Left renal pelvis (tissue), 4 donors: ENCODE measurements at places on chromosomes 6 and 20. TPM values are rescaled to one million over a fixed set of nuclear protein-coding genes. Genes with fewer than 3 reads are reported as not detected.

The SYTL3 gene
- polyA plus RNA-seq = 3.1 TPM

GRCh38 chr6:46044881-46045617 lies 29.4 kb upstream of the CLIC5 start:
- no peak for DNase-seq

DNA sequence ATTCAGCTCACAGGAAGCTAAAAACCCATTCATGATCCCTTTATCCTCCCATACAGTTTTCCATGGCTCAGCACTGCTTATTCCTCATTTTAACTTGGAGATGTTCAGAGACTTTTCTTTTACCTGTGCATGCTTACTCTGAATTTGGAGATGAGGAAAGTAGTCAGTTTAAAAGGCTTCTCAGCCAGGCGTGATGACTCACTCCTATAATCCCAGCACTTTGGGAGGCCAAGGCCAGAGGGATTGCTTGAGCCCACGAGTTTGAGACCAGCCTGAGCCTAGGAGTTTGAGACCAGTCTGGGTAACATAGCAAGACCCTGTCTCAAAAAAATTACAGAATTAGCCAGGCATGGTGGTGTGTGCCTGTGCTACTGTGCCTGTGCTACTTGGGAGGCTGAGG lies 30.3 kb upstream of the TMEM217 start:
- no peak for DNase-seq

The MYT1 gene
- polyA plus RNA-seq = 0.79 TPM

GRCh38 chr6:94894300-94894699 lies 683.0 kb upstream of the MANEA start:
- no peak for DNase-seq

DNA sequence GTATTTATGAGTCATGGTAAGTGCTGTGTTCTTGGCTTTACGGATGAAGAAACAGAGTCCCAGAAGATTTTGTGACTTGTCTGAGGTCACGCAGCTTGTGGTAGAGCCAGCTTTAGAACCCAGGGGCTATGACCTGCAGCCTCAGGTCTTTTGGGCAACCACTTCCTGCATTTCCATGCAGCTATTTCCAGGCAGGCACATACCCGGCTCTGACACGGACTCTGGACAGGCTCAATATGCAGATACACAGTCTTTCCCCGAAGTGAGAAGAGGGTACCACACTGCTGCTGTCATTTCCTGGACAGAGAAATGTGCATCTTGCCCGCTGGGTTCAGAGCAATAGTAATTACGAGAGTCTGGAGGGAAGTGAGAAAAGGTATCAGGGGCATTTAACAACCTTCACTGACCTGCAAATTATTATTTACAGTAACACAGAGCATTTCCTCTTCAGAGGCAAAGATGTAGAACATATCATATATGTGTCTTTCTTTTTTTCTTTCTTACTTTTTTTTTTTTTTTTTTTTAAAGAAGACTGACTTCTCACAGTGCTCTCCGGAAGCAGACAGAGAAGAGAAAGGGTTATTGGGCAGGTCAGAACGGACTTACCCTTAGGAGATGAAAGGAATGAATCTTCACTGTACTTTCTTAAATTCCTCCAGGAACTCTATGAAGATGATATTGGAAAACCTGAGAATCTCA lies 185.1 kb downstream of the CLIC5 start:
- no peak for DNase-seq
